Lower leg skin (tissue), 4 donors: ENCODE measurements at places on chromosomes 5 and 9. TPM values are rescaled to one million over a fixed set of nuclear protein-coding genes. Genes with fewer than 3 reads are reported as not detected.

GRCh38 chr9:113350937-113351336, 1.6 kb downstream of the BSPRY start:
- no peak for DNase-seq

DNA sequence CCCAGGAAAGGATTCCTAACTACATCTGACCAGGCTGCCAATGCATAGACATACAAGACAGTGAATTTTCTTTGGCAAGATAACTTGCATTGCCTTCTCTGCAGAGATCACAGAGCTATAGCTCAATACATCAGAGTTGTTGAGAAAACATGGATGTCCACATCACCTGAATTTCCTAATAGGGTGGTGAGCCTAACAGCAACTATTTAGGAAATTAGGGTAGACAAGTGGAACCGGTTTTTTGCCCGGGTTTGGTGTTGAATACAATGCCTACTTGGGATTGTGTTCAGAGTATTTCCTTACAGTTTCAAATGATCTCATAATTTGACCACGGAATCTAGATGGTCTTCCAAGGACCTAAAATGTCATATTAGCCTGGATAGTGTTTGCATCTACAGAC, 262.7 kb downstream of the KIF4B start:
- no peak for DNase-seq

- DNase-seq, result no peak
These were observed 24.0 kb downstream of the SYK start for GRCh38 chr9:90825586-90825985.

- no peak for DNase-seq
These were observed 330.6 kb downstream of the NSG2 start for GRCh38 chr5:174376056-174376455.

DNA sequence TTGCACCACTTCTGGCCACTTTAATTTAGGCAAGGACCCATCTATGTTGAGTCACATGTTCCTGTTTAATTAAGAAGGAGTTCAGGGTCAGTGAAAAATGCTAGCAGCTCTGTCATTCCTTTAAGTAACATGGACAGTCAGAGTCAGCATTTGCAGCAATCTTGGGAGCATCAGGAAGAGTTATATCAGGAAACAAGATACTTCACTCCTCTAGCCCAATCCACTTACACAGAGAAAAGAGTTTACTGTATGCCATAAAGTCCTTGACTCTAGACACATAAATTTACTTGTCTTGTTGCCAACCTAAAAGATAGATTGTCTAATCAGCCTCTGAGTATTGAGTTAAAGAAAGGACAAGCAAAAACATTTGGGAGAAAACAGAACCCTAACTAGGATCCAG, 266.7 kb downstream of the PJA2 start:
- no peak for DNase-seq

DNA sequence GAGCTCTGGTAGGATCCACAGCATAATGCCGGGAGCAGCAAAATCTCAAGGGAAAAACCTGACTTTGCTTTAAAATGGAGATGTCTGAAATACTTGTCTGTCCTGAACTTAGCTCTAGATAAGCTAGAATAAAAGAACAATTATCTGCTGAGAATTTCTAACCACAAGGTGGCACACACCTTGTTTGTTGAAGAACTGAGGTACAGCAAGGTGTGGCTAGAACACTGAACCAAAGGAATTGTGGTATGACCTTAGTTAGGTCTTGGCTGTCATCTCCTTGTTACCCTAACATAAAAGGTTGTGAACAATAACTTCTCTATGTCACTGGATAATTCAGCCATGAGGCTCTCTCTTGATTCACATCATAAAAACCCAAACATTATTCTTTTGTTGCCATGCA, 72.3 kb upstream of the ANXA1 start:
- no peak for DNase-seq

GRCh38 chr5:135714126-135714894, 120.2 kb upstream of the SLC25A48 start:
- no peak for DNase-seq

DNA sequence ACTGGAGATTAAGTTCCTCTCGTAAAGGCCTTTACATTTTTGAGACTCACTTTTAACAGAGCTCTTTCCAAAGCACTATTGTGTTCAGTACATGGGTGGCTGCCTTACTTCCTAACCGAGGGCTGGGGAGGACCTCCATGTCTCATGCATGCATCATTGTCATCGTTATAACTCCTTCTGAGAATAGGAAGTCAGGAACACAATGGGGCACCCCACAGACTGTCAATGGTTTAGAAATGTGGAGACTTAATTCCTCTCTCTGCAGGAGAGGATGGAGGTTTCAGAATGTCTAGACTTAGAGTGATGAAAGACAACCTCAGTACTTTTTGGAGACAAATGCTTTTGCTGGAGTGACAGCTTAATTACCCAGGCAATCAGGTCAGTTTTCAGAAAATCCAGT, 83.9 kb downstream of the PRLR start:
- no peak for DNase-seq

- DNase-seq, result no peak
These were observed 260.0 kb downstream of the RAB3C start for GRCh38 chr5:58842852-58843251.

MSX2 gene
- 5.8 TPM for total RNA-seq

GEMIN5 gene
- total RNA-seq, result 16.7 TPM

MARCOL gene
- not detected for total RNA-seq

SLC25A48 gene
- total RNA-seq, result 0.80 TPM

IRF1 gene
- 9.6 TPM for total RNA-seq

LCP2 gene
- 6.5 TPM for total RNA-seq

LHX3 gene
- not detected for total RNA-seq

PLAC8L1 gene
- not detected for total RNA-seq

TMEM215 gene
- total RNA-seq, result not detected

KCNV2 gene
- total RNA-seq, result not detected
